ENCODE measurements at places on chromosomes 6 and 20.

DNA sequence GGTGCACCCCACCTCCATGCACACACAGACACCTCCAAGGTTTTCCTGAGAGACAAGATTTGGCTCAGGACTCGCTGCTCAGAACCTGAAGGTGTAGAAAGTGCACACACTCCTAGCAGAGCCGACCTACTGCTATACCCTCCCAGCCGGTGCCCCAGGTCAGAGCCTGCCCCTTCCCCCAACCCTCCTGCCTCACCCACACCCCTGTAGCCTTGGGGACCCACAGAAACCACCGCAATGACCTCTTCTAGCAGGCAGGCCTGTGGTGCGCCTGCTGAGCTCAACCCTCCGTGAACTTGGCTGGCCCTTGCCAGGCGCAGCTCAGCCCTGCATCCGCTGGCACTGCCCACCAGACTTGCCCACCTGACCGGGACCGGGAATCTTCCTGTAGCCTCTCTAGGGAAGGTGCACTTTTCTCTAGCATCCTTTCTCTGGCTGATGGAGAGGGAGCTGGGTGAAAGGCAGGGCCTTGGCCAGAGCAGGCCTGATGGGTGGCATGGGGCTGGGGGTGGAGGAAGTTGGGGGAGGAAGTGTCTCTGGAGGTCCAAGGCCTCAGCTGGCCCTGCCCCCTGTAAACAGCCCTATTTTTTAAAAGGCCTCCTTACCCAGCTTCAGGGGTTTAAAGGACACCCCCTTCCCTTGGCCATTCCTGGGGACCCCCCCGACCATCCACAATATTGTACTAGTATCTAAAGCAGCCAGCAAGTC is 36.9 kb upstream of the SLCO4A1 start:
- DNase-seq: no peak

DNA sequence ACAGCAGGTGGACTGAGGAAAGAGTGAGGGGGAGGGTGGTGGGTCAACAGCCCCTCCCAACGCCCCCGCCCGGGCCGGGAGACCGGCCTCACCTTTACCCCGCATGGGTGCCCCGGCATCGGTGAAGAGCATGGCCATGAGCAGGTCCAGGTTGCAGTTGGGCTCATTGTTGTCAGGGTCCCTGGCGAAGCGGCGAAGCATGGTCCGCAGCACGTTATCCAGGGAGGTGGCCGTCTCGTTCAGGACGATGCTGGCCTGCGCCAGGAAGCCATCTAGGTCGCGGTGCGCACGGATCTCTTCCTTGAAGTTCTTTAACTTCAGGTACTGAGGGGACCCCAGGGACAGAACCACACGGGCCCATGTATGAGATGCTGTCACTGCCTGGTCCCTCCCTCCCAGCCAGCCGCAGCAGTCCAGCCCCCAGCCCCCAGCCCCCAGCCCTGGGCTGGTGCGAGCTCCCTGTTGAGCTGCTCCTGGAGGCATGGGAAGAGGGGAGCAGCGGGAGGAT is 4.9 kb downstream of the SLC4A11 start:
- no peak for DNase-seq

- DNase-seq: no peak
Observed at GRCh38 chr6:23311211-23311610, 741.8 kb downstream of the HDGFL1 start.

DNA sequence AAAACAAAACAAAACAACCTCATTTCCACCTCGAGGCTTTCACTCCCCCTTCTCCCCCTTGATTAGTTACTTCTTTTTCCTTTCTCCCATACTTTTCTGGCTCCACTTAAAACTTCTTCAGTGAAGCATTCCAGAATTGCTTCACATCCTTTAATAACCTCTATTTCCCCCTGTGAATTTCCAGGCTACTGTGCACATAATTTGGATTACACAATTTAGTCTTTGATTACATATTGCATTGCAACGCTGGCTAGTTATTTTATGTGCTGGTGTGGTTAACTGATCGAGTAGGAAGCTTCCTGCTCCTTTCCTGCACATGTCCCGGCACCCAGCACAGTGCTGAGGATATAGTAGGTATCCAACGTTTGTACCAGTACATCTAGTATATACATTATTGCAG is 28.1 kb upstream of the EEF1E1 start:
- no peak for DNase-seq

- no peak for DNase-seq
Observed at GRCh38 chr6:112018619-112019416, 35.1 kb upstream of the CCN6 start.

DNA sequence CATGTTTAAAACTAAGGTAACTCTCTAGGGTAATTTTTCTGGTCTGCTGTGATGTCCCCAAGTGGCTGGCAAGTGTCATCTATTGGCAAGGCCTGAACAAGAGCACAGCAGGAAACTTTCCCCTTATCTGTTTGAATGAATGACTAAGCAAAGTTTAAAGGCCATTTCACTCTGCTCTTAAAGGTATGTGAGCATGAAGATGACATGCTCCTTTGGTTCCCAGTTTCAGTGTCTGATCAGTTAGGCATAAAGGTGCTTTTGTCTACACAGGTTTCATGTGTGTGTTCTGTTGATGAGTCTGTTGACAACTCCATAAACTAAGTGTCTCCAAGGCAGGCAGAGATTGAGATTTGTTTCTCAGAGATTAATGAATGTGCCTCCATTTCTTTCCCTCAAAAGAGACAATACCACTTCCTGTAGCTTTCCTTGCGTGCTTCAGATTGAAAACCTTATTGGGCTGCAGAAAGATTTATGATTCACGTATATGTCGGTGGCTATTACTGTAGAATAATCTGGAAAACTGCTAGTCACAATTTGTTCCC is 83.9 kb downstream of the MAP3K7 start:
- no peak for DNase-seq

DNA sequence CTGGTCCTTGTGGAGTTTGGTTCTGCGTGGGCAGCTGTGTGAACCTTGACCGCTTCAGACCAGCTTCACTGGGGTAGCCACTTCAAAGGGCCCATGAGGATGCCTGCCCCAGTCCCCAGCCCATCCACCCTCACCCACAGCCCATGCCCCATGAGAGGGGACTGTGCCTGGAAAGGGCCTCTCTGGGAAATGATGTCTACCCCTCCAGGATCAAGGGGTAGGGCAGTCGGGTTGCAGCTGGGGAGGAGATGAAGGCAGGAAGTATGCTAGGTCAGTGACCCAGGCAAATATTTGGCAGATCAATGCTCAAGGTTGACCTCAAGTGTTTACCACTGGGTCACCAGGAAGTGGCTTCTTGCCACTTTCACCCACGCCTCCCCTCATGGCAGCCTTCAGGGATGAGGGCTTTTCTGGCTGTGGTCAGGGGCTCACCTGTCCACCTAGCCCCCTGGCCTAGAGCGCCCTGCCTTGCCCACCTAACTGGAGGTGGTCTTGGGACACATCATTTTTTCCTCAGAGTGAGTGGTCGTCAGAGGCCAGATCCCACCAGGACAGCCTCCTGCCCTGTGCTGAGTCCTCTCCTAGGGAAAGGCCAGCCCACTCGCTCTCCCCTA is 109.5 kb downstream of the SNX5 start:
- DNase-seq: no peak

Data from BJ (cell line).